ENCODE measurements at places on chromosomes 1 and 21.
A peak's percentile ranks its signal among the peaks of the same experiment; 100 is the strongest.

DNA sequence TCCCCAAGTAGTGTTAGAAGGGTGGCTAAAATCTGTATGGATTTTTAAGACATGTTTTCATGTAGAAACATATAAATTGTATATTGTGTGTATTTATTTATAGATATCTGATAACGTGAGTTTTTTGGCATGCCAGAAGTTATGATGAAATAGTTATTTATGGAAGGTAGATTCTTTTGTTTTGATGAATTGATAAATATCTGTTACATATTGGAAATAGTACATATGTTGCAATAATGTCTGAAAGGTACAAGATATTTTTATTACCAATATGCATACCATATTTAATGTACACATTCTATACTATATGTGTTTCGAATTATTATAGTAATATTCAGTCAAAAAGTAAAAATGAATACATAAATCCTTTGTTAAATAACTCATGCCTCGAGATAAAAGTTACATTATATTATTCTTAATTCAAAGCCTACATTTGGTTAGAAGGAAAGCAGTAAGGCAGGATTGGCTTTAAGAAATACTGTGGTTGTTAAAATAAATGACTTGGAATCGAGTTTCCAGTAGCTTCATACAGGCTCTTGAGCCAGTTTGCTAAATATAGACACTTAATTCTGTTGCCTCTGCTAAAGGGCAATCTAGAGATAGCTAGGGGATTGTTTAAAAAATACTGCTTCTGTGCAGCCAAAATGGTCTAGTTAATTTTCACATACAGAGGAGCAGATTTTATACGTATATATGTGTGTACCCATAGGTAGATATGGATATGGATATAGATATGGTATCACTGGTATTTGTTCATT, 1175.1 kb upstream of the B3GALT2 start:
- no peak for DNase-seq

- no peak for DNase-seq
Measured at GRCh38 chr1:118340928-118341910, 156.2 kb upstream of the SPAG17 start.

- DNase-seq, result peak; percentile 44
Measured at GRCh38 chr1:169321539-169321938, 46.1 kb downstream of the NME7 start.

GRCh38 chr1:83500531-83500930, 498.4 kb downstream of the TTLL7 start:
- no peak for DNase-seq

DNA sequence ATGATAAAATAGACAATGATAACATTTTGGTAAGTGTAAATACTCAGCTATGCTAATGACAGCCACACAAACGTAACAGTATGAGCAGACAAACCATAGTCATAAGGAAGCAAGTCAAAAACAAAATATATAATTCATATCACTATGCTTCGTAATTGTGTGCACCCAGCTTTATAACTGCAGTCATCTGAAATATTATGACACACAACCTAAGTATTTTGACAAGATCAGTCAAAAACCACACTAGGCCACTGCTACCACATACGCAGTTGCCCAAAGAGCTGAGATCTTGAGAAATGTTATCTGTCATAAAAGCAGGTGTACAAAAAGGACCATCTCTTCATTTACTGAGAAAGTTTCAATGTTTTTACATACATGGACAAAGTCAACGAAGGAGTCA, 26.0 kb downstream of the RNASEL start:
- DNase-seq, result no peak

- no peak for DNase-seq
Measured at GRCh38 chr1:223378754-223379153, 14.5 kb upstream of the CCDC185 start.

- no peak for DNase-seq
Measured at GRCh38 chr1:151729966-151730291, 8.6 kb downstream of the RIIAD1 start.

- peak; percentile 32 for DNase-seq
Measured at GRCh38 chr1:10399444-10399941, 629 bp downstream of the PGD start.

DNA sequence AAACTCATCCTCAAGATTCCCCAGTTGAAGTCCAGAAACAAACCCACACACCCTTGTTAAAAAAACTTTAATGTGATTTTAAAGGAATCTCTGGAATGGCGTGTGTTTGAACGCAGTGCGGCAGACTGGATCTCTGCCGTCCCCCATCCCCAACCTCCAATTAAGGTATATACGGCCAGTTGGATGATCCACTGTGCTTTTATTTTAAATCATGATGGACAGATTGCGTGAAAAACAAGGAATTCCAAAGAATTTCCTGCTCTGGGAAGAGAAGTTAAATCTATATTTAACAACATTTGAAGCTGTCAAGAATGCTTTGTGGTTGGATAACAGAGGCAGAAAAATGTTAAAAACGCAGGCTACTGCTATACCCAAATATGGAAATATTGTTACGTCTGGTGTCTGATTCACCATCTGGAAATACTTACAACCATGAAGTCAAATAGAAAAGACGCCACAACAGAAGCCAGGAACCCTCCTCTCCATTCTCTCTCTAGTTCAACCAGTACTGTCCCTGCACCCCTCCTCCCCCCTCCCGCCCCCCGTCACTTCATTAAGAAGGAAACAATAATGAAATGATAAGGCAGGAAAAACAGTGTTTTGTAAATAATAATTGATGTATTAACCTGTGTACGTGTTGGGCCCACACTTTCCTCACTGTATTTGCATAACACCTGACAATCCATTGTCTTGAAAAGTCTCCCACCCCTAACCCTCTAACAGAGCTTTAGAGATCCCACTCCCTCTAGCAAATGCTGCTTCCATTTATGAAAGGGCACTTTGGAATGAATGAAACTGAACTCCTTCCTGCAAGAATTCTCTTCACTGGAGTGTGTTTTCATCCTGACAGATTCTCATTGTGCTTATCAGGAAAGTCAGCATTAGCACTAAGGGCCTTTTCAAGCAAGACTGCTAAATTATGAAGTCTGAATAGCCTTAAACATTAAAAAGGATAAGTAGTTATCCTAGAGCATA, 2.0 kb upstream of the CCN1 start:
- no peak for DNase-seq

DNA sequence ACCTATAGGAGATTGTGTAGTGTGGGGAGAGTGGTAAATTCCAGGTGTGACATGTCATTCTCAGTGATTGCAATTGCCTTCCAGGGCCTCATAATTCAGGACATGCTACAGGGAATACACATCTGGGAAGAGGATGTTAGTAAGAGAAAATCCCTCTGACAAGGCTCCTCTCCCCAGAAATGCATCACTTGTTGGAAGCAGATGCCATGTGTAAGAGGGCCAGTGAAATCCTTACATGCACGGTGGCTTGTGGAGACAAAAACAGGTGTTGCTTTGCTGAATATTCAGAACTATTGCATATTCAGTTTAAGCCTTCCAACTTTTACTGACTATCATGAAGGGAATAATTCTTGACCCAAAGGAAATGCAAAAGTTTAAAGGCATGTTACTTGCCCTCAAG, 503.4 kb downstream of the NEGR1 start:
- no peak for DNase-seq

GRCh38 chr1:228085287-228085951, 2.9 kb downstream of the ARF1 start:
- DNase-seq, result no peak

GRCh38 chr1:231172411-231172810, 10.6 kb downstream of the TRIM67 start:
- DNase-seq, result peak; percentile 52

GRCh38 chr1:235843461-235843961, 23.2 kb downstream of the LYST start:
- DNase-seq, result peak; percentile 49

GRCh38 chr1:110138956-110139355, 11.3 kb upstream of the SLC6A17 start:
- no peak for DNase-seq

GRCh38 chr1:16249596-16250241, 12.7 kb upstream of the CPLANE2 start:
- no peak for DNase-seq

GRCh38 chr1:154775621-154776605, 94.2 kb downstream of the KCNN3 start:
- peak; percentile 42 for DNase-seq

DNA sequence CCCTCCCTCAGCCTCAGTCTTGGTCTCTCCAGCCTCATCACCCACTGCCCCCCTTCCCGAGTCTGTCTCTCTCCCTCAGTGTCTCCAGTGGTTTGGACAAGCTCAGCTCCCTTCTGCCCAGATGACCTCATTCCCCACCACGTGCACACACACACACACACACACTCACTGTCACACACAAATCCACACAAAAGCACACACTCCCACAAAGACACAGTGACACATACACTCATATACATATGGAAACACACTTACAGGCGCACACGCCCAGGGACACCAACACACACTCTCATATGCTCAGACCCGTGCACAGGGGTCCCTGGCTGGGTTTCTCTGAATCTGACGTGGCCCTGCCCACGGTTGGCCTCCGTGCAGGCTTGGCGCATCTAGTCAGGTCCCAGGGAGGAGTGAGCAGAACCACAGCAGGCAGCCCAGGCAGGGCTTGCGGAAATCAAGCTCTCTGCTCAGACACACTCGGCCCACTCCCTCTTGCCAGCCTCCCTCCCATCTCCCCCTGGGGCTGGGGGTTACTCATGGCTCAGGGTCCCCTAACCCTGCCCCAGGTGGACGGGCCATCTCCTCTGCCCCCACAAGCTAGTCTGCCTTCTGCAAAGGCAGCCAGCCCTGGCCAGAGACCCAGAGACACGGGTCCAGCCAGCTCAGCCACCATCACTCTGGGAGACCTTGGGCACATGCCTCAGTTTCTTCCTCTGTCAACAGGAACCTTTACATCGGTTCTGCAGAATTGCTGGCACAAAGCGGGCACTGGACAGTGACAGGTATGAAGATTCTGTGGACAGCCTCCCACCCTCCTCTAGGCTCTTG, 38.5 kb upstream of the FAM131C start:
- DNase-seq, result no peak

GRCh38 chr1:193411215-193411614, 224.8 kb upstream of the B3GALT2 start:
- no peak for DNase-seq

DNA sequence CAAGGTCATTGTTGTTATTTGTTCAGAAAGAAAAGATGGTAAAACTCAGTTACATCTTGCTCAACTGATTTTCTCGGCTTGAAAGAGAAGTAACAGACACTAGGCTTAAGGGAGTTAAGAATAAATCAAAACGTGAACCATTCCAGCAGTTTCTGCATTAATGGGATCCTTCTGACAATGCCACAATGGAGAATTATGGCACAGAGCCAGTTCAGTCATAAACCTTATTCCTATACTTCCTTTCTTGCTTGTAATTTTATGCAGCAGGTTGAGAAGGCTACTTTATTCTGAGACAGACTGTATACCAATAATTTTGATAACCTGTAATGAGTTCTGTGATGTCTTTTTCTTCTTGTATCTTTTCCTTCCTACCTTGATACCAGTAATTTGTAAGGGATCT, 167.0 kb downstream of the C1orf21 start:
- no peak for DNase-seq

GRCh38 chr1:228063251-228064191, 19.0 kb upstream of the ARF1 start:
- no peak for DNase-seq

DNA sequence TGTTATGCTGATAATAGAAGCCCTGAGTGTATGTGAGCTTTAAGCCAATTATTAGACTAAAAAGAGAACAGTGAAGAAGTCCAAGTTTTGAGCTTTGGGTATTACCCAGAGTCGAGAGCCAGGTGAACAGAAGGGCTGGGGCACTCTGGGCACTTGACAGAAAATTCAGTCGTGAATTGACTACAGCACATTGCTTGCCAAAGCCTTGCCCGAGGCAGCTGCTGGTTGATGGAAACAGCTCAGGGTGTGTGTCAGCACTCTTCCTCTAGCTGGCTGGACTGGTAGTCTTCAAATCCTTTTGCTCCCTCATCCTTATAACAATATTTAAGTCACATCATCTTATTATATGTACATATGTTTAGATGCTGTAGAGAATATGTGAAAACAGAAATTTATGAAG, 21.3 kb downstream of the PDE4B start:
- peak; percentile 81 for DNase-seq

- DNase-seq, result no peak
Measured at GRCh38 chr1:44524655-44525500, 119.8 kb downstream of the RNF220 start.

- DNase-seq, result no peak
Measured at GRCh38 chr1:5934058-5934884, 58.0 kb downstream of the NPHP4 start.

DNA sequence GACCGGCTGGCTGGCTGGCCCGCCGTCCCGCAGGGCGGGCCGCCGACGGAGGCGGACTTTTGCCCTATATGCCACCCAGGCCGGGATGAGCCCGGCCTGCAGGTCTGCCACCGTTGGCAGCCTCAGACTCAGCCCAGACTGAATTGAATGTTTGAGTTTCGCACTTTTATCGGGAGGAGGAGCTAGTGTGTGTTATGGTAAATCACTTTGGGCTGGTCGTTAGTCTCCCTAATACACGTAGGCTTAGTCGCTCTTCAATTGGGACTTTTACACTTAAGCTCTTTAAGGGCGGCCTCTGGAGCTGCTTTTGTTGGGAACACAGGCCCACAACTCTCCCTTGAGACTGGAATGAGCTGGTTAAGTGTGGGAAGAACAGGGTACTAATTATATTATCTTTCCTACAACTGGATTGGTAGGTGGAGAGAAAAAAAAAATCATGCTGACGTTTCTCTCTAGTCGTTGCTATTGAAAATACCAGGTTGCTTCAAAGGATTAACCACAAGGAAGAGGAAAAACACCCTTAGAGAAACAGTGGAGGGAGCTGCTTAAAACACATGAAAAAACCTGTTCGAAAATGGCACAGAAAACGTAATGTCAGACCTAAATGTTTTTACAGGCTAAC, 1.4 kb upstream of the IRF2BP2 start:
- DNase-seq, result peak; percentile 98

GRCh38 chr1:42480921-42481320, 17.8 kb downstream of the CCDC30 start:
- DNase-seq, result no peak

GRCh38 chr1:74767490-74767889, 34.5 kb downstream of the TYW3 start:
- DNase-seq, result no peak

GRCh38 chr1:19946331-19946751, 22.9 kb upstream of the PLA2G2E start:
- no peak for DNase-seq

- no peak for DNase-seq
Measured at GRCh38 chr1:211832661-211833060, 2.1 kb upstream of the LPGAT1 start.

DNA sequence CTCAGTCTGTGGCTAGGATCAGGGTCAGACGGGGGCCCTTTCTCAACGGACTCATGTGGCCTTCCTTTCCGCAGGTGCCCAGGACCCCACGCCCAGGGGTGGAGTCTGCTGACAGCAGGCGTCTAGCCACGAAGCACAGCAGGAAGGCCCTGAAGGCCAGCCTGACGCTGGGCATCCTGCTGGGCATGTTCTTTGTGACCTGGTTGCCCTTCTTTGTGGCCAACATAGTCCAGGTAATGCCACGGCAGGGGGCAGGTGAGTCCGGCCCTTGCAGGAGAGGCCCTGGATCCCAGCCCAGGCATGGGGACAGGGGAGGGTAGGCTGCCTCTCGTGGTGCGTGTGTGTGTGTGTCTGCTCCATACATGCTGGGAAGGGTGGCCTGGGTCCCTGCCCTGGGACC, 13.8 kb downstream of the HTR6 start:
- no peak for DNase-seq
